ENCODE measurements at places on chromosomes 5 and 9. TPM values are rescaled to one million over a fixed set of nuclear protein-coding genes. Genes with fewer than 3 reads are reported as not detected.

GRCh38 chr5:109951758-109952157 lies 262.0 kb downstream of the MAN2A1 start:
- DNase-seq: no peak

DNA sequence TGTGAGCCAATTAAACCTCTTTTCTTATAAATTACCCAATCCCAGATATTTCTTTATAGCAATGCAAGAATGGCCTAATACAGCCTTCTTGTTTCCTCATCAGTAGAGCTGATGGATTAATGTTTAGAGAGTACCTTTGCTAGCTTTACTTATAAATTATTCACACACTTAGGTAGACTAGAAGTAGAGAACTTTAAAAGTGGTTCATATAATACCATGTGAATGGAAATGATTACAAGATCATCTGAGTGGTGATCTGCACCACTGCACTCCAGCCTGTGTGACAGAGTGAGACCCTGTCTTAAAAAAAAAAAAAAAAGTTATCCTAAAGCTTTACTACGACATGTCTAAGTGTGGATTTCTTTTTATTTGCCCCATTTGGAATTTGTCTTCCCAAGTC lies 23.2 kb upstream of the LRRTM2 start:
- no peak for DNase-seq

GRCh38 chr5:76372323-76373054 lies 30.6 kb upstream of the IQGAP2 start:
- DNase-seq: no peak

CDC20B gene
- 0.14 TPM for total RNA-seq

PFN3 gene
- not detected for total RNA-seq

INSYN2B gene
- 9.9 TPM for total RNA-seq

LRRC70 gene
- 24.5 TPM for total RNA-seq

OR1N2 gene
- total RNA-seq: not detected

ECSCR gene
- 377 TPM for total RNA-seq
